ENCODE measurements at places on chromosomes 1 and 21. TPM values are rescaled to one million over a fixed set of nuclear protein-coding genes. Genes with fewer than 3 reads are reported as not detected.

GRCh38 chr1:150210091-150210490 is 25.8 kb downstream of the ANP32E start:
- no peak overlapping the region for H3K4me3 ChIP-seq
- H3K4me1 ChIP-seq = no peaks in the 10 kb centered on the region
- H3K27ac ChIP-seq = no peak overlapping the region
- H3K36me3 ChIP-seq = no peaks in the 10 kb centered on the region

GRCh38 chr1:212495766-212496494 is 63.2 kb downstream of the NENF start:
- no peak overlapping the region for H3K27ac ChIP-seq
- no peak overlapping the region for H3K4me3 ChIP-seq

GRCh38 chr1:222095606-222096475 is 354.0 kb upstream of the DUSP10 start:
- no peak overlapping the region for H3K27ac ChIP-seq
- H3K27me3 ChIP-seq = no peaks in the 10 kb centered on the region
- DNase-seq = no peak

DNA sequence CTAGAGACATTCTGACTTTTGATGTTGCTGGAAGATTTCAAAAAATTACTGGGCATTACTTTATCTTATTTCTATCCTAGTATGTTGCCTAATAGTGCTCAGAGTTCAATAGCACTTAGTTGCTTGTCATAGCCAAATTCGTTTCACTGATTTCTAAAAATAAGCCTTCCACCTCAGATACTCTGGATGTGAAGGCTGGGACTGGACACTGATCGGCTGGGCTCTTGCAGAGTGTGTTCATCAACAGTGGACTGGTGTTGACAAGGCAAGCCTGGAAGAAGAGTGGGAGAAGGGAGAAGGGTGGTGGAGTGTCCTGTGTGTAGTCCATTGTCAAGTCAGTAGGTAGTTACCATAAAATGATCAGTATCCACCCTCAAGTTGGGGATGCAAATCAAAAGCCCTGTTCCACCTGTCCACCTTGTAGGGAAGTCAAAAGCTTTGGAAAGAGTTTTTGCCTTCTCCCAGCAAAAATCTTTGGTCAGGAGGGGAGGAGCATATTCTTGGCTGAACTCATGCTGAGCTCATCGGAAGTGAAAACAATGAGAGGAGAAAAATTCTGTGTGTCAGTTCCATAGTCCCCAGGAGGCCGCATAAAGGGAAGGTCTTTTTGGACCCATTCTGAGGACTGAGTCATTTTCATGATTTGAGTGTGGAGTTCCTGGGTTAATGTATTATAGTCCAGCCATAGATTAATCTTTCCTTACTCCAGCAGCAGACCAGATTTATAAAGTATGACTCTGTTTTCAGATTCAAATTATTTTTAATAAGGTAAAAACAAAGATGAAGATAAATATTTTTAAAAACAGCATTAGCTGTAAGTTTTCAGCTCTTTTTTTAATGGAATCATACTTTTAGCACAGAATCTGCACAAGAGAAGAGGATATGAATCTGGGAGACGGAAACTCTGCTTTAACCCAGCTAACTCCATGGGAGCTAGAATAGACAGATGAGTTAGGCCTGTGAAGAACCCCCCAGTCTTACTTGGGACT is 99.5 kb upstream of the BMP8A start:
- H3K4me3 ChIP-seq = no peak overlapping the region
- peaks cover 17% of the 10 kb centered on the region for H3K36me3 ChIP-seq
- no peaks in the 10 kb centered on the region for H3K27me3 ChIP-seq

GRCh38 chr1:160997323-160998038 is 23.5 kb downstream of the F11R start:
- H3K4me3 ChIP-seq = no peak overlapping the region
- no peaks in the 10 kb centered on the region for H3K4me1 ChIP-seq
- no peaks in the 10 kb centered on the region for H3K27me3 ChIP-seq
- no peaks in the 10 kb centered on the region for H3K36me3 ChIP-seq

IGSF21 gene
- total RNA-seq = 1.1 TPM

TAS1R1 gene
- total RNA-seq = 0.36 TPM

Data from sigmoid colon (tissue), 7 donors.